ENCODE measurements at places on chromosomes 5 and 9.

GRCh38 chr5:7395432-7395946, 449 bp upstream of the ADCY2 start:
- no peak for DNase-seq

- DNase-seq = no peak
Measured at GRCh38 chr5:86439593-86440110, 178.1 kb upstream of the COX7C start.

DNA sequence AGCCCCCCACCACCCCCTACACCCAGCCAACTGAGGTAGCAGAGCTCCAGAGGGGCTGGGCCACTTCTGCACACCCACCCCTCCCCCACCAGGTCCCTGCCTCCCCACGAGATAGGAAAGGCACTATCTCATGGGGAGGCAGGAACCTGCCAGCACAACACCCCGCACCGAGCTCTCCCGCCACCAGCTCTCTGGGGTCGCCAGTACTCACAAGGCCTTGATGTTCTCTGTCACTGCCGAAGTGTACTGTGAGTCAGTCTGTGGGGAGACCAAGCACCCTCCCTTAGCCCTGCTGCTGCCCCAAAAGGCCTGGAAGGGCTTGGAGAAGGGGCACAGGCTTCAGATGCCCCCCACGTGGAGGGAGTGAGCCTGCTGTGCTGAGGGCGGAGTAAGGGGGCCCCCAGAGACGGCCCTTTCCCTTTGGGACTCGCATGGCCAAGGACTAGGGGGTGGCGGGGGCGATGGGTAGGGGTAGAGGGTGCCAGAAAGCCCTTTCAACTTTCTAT, 5.9 kb downstream of the MGAT4B start:
- no peak for DNase-seq

DNA sequence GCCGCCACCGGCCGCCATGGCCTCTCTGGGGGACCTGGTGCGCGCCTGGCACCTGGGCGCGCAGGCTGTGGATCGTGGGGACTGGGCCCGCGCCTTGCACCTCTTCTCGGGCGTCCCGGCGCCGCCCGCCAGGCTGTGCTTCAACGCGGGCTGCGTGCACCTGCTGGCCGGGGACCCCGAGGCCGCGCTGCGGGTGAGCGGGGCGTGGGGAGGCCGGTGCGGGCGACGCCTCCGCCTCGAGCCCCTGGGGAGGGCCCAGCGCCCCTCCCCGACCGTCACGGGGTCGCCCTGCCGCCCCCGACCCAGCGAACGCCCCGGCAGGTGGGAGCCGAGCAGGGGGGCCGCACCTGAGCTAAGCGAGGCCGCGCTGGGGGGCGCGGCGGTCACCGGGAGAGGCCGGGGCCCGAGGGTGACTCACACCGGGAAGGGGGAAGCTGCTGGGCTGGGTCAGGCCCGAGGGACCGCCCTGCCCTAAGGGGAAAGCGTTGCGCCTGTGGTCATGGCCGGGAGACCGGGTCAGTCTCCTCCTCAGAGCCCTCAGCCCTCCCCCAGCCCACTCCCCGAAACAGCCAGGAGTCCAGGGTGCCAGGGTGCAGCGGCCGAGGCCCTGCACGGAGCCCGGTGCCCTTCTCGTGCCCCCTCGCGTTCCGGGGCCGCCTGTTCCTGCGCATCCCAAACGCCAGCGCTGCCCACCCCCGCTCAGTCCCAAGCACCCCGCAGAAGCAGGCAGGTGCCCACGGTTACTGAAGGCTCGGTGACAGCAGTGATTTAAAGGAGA, 510 bp downstream of the NOXA1 start:
- no peak for DNase-seq

- no peak for DNase-seq
Measured at GRCh38 chr5:141245250-141245717, at the start of gene PCDHB15. Gene PCDHB15, plus strand, starts transcription at chr5:141245395. Its CDS starts 184 bp downstream, at chr5:141245579.

GRCh38 chr5:124746916-124747790, 714 bp upstream of the ZNF608 start:
- no peak for DNase-seq

GRCh38 chr5:153480401-153480800, 10.1 kb upstream of the GRIA1 start:
- no peak for DNase-seq

GRCh38 chr9:20406344-20406743, 216.0 kb downstream of the MLLT3 start:
- no peak for DNase-seq

DNA sequence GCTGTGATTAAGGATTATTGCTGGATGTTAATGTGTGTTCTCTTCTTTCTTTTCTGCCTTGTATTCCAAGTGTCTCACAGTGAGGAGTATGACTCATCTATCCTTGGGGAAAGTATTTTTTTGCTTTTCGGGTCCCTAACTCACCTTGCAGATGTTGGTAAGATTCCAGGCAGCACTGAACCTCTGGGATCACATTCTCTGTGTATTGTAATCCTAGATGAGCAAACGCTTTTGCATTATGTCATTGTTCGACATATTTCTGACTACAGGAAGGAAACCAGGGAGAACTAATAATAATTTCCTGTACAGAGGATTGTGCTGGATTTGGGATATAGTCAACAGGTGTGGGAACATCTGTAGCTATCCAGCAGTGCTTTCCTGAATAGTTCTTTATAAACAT, 246.1 kb upstream of the TUT7 start:
- no peak for DNase-seq
